ENCODE measurements at places on chromosomes 6 and 20. TPM values are rescaled to one million over a fixed set of nuclear protein-coding genes. Genes with fewer than 3 reads are reported as not detected.

- H3K27me3 ChIP-seq = no peaks in the 10 kb centered on the region
- no peak overlapping the region for H3K27ac ChIP-seq
- DNase-seq = no peak
- H3K4me1 ChIP-seq = no peaks in the 10 kb centered on the region
- no peaks in the 10 kb centered on the region for H3K36me3 ChIP-seq
- no peak overlapping the region for H3K4me3 ChIP-seq
Observed at GRCh38 chr6:137761072-137761471, 106.0 kb upstream of the TNFAIP3 start.

DNA sequence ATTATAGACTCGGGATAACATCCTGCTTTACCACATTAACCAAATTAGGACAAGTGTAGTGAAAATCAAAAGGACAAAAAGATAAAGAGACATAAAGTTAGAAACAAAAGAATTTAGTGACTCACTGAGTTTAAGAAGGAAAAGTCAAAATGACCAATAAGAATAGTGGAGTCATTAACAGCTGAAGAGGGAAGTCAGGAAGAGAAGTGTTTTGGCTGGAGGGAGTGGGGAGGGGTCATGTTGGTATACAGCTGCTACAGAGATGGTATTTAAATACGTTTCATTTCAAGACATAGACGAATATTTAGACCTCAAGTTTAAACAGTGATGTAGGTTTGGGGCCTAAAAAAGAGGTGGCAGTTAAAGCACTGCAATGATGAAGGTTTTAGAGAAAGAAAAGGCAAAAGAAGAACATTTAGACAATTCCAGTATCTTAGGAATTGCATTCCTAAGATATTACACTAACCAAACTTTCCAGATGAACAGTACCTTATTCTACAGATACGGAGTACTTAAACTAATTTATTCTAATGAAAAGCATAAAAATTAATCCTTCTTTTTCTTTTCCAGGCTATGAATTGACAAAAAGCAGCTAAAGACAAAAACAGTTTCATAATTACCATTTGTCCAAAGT is 10.6 kb downstream of the FKBP5 start:
- no peak for DNase-seq
- peaks cover 73% of the 10 kb centered on the region for H3K4me1 ChIP-seq
- H3K27me3 ChIP-seq = no peaks in the 10 kb centered on the region
- H3K27ac ChIP-seq = no peak overlapping the region
- peaks cover 42% of the 10 kb centered on the region for H3K36me3 ChIP-seq

DNA sequence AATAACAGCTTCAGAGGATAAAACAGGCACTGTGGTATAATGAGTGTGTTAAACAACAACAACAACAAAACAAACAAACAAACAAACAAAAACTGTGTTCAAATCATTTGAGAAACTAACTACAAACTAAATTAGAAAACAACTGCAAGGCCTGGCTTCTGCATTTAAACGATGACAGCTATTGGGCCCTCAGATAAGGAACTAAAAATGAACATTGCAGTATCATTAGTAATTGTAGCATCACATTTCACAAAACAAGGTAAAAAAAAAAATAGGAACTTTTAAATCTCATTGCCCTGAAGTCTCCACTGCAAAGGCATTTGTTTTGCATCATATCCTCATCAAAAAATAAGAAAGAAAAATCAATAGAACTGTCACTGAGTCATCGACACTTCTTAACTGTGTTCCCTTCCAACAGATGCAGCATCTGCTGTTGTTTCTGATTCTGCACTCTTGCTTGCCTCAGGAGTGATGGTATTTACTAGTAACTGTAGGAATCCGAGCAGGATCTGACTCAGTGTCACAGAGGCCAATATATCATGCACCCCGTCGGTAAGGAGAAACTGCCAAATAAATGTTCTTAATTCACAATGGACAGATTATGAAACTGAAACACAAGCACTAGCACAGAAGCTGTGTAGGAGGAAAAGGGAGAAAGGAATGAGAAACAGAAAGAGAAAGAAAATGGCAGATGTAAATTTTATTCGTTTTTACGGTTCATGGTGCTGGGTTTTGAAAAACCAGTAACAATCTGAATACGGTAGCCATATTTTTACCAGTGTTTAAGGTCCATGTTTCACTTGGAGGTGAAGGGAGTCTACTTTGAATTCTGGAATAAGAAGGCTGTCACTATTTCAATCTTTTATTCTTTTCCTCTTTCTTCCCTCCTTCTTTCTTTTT is 365.7 kb upstream of the EPHA7 start:
- peak overlapping the region; percentile 8 for H3K4me3 ChIP-seq
- H3K36me3 ChIP-seq = no peaks in the 10 kb centered on the region
- H3K27ac ChIP-seq = peak overlapping the region; percentile 39
- no peaks in the 10 kb centered on the region for H3K27me3 ChIP-seq

DNA sequence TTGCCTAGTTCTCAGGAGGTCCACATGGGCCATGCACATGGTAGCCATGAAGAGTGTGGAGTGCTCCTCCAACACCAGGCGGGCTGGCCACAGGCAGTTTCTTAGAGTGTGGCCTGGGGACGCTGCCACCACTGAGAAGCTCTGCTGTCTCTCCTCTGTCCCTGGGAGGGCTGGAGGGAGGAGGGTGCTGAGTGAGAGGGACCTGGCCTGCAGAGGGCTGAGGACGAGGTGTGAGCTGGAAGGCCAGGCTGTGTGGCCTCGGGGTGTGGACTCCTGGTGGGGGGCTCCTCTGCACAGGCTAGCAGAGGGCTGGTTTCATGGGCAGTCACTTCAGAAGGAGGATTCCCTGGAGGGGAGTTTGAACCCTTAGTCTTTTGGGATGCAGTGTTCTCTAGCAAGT is 39.7 kb downstream of the SYNJ2 start:
- H3K27ac ChIP-seq = no peak overlapping the region
- H3K36me3 ChIP-seq = no peaks in the 10 kb centered on the region
- no peak for DNase-seq
- no peaks in the 10 kb centered on the region for H3K27me3 ChIP-seq

DNA sequence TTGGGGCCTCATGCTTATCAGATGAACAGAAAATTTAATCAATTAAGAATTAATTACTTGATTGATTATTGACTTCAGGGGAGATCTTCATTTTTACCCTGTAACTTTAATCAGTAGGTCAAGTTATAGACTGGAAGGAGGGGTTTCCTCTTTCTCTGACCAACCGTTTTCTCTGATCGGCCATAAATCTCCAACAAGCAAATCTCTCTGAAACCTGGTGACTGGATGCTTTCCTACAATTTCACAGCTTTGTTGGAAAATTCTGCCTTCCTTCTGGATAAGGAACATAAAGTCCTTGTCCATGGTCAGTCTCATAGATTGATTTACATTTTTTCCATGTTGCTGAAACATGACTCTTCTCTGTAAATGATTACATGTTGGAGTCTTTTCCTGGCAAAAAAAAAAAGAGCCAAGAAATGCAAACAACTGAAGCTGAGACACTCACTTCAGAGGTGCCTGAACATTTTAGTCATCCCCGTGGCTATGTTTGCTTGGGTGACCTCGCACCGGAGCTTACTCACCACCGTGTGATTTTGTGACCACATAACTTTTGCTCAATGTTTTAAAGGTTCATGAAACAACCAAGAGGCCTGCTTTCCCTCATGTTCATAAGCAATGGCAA is 31.0 kb downstream of the IRF4 start:
- no peaks in the 10 kb centered on the region for H3K27me3 ChIP-seq
- no peak for DNase-seq
- H3K27ac ChIP-seq = no peak overlapping the region
- H3K36me3 ChIP-seq = no peaks in the 10 kb centered on the region

DNA sequence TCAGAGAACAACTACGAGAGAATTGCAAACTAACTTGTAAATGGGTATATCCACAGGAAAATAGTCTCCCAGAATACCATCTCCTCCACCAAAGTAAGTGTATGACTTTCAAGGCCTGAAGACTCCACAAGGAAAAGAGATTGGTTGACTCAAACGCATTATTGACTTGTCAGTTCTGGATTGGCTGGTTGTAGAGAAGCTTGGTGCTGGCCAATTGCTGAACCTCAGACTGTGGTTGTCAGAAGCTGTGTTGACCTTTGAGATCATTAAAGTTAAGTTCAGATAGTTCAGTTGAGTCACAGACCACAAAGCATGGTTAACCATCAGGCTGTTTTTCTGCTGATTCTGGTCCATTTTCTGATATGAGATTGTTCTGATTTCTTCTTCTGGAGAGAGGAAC is 388.3 kb downstream of the BMP2 start:
- no peak for DNase-seq
- H3K4me3 ChIP-seq = no peak overlapping the region
- no peaks in the 10 kb centered on the region for H3K36me3 ChIP-seq
- H3K27me3 ChIP-seq = no peaks in the 10 kb centered on the region
- no peaks in the 10 kb centered on the region for H3K4me1 ChIP-seq

DNA sequence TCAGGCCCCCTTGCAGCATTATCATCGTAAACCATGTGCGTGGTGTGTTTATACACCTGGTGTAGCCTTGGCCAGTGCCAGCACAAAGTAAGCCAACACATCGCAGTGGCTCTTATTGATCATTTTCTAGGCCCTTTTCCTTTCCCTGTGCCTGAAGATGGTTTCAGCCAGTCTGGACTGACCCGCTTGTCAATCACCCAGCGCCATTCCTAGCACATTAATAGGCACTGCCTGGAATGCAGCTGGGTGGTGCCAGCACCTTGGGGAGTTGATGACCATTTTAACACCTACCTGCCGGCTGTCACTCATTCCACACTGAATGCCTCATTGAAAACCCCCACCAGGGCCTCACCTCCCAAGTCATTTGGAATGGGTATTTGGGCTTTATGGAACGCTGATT is 4.9 kb upstream of the UQCC2 start:
- no peaks in the 10 kb centered on the region for H3K36me3 ChIP-seq
- no peak for DNase-seq
- H3K4me3 ChIP-seq = no peak overlapping the region
- H3K27me3 ChIP-seq = no peaks in the 10 kb centered on the region
- no peak overlapping the region for H3K27ac ChIP-seq
- H3K4me1 ChIP-seq = no peaks in the 10 kb centered on the region

- DNase-seq = peak; percentile 76
- H3K4me3 ChIP-seq = peak overlapping the region; percentile 54
- H3K4me1 ChIP-seq = peaks cover 56% of the 10 kb centered on the region
- no peaks in the 10 kb centered on the region for H3K27me3 ChIP-seq
Observed at GRCh38 chr6:31821301-31822035, 6.1 kb upstream of the HSPA1B start.

DNA sequence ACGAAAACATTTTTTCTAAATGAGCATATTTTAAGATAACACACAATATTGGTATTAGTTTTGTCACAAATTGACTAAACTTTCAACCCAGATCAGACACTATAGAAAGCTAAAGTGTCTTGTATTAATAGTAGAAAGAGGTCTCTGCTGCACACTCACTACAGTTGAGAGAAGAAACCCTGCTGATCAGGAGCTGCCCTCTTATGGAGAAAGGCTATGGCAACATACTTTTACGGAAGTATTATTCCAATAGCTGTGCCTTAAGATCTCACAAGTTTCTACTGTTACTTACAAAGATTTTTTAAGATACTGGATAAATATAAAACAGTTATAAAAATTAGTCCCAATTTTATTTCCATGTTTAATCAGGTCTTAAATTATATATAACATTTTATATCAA is 155.7 kb downstream of the RIMS1 start:
- H3K36me3 ChIP-seq = no peaks in the 10 kb centered on the region
- DNase-seq = no peak
- no peak overlapping the region for H3K27ac ChIP-seq
- H3K27me3 ChIP-seq = no peaks in the 10 kb centered on the region
- no peaks in the 10 kb centered on the region for H3K4me1 ChIP-seq

DNA sequence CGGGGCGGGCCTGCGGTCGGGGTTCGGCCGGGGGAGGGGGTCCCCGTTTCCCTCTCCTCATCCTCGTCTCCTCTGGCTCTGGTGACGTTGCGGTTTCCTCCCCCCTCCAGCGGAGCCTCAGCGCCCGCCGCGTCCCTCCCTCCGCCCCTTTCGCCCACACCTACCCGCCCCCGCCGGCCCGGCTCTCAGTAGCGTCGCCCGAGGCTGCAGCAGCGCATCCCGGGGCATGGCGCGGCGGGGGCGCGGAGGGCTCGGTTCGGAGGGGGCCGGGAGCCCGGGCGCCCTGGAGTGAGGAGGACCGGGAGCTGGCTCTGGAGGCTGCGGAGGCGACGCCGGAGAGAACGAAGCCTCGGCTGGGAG is at the start of gene DSE:
Gene DSE, plus strand, starts transcription at position 188 of the 360 bp plus-strand sequence. CDS start 28,304 bp downstream, outside the sequence.
- H3K27ac ChIP-seq = peak within 1 kb of the TSS; percentile 98
- H3K36me3 ChIP-seq = no peaks in the 10 kb centered on the region
- H3K4me3 ChIP-seq = peak within 1 kb of the TSS; percentile 79
- DNase-seq = peak; percentile 82
- H3K4me1 ChIP-seq = no peaks in the 10 kb centered on the region

DNA sequence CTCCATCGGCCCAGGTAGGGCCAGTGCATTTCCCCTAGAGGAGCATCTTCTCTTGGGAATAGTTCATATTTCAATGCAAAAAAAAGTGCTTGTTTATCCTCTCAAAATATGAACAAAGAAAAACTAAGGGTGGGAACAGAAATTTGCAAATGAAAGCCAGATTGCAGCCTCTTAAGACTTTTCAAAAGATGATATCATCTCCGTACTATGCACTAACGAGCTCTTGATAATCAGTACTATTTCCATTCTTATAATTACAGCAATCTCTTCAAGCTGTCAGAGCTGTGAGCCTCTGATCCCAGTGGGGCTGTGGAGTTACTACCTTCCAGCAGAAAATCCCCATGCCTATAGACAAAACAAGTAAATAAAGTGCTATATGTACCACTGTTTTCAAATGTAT is 77.1 kb downstream of the SOD2 start:
- no peak overlapping the region for H3K27ac ChIP-seq
- no peaks in the 10 kb centered on the region for H3K4me1 ChIP-seq
- DNase-seq = no peak
- peaks cover 7% of the 10 kb centered on the region for H3K36me3 ChIP-seq
- no peaks in the 10 kb centered on the region for H3K27me3 ChIP-seq

GRCh38 chr6:143583542-143584327 is 72.2 kb upstream of the FUCA2 start:
- no peaks in the 10 kb centered on the region for H3K4me1 ChIP-seq
- H3K36me3 ChIP-seq = no peaks in the 10 kb centered on the region
- no peaks in the 10 kb centered on the region for H3K27me3 ChIP-seq
- H3K4me3 ChIP-seq = no peak overlapping the region
- DNase-seq = no peak
- H3K27ac ChIP-seq = no peak overlapping the region

- no peaks in the 10 kb centered on the region for H3K27me3 ChIP-seq
- no peak overlapping the region for H3K27ac ChIP-seq
- DNase-seq = no peak
- H3K4me3 ChIP-seq = no peak overlapping the region
Observed at GRCh38 chr6:36235309-36235708, 34.6 kb upstream of the PNPLA1 start.

SAMD5 gene
- total RNA-seq = 1.4 TPM

EFCAB8 gene
- not detected for total RNA-seq

RAET1L gene
- not detected for total RNA-seq

NFKBIE gene
- 8.7 TPM for total RNA-seq

REM1 gene
- 3.0 TPM for total RNA-seq

PLAGL1 gene
- total RNA-seq = 8.5 TPM

VARS1 gene
- total RNA-seq = 24.6 TPM

IRF4 gene
- total RNA-seq = 1.1 TPM

CLVS2 gene
- not detected for total RNA-seq

IMPG1 gene
- total RNA-seq = not detected

SCRT2 gene
- total RNA-seq = not detected

Measured in right atrium auricular region (tissue), 2 donors.